GM10248 (cell line): ENCODE measurements at places on chromosomes 3 and 15.
A peak's percentile ranks its signal among the peaks of the same experiment; 100 is the strongest.

DNA sequence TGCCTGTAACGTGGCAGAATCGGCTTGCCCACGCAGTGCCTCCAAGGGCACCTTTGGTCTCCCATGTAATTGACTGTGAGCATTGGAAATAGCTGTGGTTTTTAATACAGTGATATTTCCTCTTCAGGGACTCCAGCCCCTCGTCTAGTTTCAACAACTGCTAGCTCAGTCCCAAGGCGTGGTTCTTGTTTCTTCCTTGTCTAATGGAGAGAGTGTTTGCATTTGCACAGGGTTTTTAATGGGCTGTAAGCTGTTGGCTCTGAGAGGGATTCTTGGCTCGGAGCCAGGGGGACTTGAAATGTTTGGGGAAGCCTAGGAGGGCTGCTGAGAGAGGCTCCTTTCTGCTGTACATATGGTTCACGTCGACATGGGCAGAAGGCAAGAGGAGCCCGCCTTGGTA is 86.2 kb downstream of the THSD4 start:
- no peak for DNase-seq

GRCh38 chr15:98493966-98494511 is 154.3 kb upstream of the IGF1R start:
- no peak for DNase-seq

GRCh38 chr15:76169911-76170800 is 110.4 kb downstream of the TMEM266 start:
- no peak for DNase-seq

- no peak for DNase-seq
These were observed 50.6 kb upstream of the PHLDB2 start for GRCh38 chr3:111808439-111808838.

- no peak for DNase-seq
These were observed 206.9 kb upstream of the BHLHE40 start for GRCh38 chr3:4772171-4772804.

DNA sequence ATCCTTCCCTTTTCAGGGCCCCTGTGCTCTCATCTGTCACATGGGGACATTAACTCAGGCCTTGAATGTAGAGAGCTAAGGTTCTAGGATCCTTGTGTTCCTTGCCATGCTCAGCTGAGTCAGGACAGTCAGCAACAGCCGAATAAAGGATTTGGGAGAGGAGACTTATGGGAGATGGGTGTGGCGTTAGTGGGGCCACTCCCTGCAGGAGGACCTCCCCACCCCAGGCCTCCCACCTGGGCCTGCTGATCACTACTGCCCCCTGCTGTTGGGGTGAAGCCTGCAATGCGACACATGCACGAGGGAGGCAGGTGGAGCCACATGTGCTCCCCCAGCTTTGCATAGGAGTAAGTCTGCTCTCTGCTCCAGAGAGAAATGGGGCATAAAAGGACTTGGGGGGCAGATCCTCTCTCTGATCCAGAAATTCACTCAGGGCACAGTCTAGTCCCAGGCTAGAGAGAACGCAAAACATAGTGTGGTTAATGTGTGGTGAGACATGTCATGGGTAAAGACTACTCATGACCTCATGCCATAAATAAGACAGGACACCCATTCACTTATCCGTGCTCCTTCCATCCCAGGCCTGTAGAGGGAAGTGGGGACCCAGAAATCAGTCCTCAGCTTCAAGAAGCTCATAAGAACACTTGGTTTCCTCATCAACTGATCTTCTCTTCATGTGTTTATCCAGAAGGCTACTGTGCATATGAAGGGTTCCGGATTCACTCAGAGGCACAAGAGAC is 19.4 kb downstream of the RBP1 start:
- peak; percentile 55 for DNase-seq

GRCh38 chr3:161014843-161015749 is 90.1 kb downstream of the B3GALNT1 start:
- no peak for DNase-seq

DNA sequence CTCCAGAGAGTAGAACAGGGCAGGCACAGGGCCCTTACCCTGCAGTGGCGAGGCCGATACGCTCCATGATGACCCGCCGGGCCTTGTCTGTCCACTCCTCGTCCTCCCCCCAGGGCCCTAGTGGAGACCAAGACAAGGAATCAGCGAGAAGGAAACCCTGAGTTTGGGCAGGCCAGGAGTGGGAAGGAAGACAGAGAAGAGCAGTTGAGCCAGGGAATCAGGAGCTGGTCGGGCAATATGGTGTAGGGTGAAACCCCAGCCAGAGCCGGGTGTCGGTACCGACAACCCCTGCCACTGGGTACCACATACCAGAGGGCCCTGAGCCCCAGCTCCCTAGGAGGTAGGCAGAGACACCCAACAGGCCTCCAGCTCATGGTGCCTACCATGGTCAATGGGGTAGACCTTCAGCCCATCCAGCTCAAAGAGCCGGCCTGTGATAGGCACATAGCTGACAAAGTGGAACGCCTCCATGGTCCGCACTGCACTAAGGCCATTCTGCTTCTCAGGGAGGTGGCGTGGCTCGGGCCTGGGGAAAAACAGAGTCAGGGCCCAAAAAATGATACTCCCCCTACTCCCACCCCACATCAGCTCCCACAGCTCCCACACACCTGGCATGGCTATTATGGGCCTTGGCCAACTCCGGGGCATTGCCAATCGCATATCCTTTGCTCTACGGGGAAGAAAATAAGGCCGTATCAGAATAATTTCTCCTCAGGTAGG is 38.0 kb downstream of the SEMA3G start:
- DNase-seq = no peak

DNA sequence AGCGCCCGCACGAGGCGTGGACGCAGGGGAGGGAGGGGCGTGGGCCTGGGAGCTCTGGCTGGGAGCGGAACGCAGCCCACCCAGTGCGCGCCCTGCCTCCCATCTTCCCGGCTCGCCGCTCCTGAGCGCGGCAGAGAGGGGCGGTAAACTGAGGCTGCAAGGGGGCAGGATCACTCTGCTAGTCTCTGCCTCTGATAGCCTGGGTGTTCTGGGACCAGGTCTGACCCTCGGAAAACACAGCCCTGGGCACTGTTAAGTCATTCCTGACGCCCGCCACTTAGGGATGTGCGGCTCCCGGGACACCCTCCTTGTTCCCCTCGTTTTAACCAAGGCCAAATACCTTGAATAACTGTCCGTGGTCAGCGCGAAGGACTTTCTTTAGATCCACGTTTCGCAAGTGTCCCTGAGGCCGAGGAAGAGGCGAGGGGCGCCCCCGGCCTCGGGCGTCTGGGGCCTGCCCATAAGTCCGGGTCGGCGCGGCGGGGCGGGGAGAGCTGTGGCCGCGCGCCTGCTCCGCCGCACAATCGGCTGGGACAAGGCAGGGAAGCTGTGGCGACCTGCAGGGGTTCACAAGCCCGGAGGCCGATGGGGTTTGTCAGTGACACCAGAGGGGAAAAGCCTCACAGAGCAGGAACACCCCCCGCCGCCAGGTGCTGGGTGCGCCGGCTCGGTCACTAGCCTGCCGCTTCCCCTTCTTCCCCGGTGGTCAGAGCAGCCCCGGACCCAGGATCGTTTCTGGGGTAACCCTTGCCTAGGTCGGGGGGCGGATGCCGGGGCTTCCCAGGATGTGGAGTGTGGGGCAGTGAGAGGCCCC is 1.5 kb downstream of the ITPKA start:
- DNase-seq = peak; percentile 62

DNA sequence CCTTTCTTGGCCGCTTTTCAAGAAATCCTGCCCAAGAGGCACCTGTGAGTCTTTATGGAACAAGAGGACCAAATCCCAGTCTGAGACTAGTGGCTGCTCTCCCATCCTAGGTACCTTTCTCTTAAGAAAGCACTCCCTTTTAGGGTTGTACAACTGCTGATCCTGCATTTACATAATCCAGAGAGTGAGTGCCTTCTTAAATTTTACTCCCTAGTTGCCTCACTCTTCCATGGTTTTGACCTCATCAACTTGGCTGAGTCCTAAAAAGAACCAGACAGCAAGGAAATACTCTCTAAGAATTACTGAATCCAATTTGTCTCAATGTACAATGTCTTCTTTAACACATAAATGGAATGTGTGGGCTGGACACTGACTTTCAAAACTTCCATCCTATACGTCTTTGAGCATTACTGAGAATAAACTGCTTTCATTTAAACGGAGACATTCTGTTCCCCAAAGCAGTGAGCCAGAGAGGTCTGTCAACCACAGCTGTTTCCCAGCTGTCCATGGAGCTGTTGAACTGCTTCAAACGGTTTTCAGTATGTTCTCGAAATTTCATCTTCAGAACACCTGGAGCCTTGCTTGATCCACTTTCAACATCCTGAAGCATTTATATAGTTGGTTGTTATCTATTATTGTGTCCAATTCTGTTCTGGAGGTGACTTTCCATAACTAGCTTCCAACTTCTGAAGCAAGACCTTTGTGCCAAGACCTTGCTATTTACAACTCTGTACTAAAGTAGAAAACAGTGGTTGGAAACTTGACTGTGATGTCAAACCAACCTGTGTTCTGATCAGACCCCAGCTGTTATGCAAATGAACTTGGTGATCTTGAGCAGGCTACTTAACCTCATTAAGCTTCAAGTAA is 179.1 kb downstream of the SLC9A9 start:
- peak; percentile 42 for DNase-seq

DNA sequence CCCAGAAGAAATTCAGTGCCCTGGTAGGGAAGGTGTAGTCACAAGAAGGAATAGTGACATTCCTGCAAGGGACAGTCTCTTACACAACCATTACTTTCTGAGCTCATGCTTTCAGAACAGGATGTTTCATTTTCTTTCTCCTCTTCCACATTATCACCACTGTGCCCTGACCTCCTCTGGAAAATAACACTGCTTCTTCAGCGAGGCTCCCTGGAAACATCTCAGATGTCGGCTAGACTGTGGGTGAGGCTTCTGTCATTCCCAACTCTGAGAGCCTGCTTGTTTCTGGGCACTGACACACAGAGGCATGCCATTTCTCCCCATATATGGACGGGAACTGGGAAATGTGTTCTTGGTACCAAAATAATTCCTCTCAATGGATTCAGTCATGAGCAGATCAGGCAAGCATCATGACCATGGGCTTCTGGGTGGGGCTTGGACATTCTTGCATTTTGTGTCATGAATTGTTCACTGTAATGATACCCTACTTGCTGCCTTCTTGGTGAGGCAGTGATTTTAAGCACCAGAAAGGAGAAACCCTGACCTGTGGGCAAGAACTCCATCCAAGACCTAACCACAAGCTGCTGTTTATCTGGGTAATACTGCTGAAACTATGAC is 14.3 kb upstream of the TNFAIP8L3 start:
- no peak for DNase-seq

- no peak for DNase-seq
These were observed 20.2 kb upstream of the XXYLT1 start for GRCh38 chr3:195291121-195291520.

DNA sequence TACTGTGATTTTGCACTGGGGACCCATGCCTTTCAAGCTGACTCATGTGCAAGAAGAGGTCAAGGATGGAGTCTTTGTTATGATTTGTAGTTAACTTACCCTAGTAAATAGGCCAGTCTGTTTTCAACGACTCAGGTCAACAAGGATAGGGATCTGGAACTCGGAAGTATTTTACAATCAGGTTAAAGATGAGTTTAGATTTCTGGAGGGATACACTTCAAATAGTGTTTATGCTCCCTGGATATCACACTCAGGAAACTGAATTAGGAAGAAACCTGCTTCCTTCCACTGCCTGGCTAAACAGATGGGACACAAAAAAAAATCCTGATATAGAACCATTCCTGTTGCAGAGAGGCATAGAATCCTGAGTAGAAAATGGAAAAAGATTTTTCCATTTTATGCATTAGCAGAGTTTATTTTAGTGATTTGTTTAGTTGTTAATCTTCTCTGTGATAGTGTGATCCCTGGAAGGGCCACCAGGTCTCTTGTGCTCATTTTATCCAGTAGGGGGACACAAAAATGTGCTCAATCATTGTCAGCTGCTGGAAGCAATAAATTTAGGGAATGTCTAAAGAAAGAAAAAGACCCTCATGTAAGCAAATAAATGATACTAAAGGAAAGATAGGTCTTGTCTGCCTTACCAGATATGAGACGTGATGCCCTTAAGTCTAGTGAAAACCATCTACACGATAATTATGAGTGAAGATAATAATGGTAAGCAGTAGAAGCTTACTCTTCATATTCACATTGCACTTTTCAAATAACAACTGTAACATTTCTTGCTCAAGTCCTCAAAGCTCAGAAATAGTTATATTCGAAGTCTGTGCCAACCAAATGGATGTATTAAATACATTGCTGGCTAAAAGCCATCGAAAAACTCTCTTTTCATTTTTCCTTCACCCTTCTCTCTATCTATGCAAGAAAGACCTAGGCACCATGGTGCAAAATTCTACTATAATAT is 452.1 kb upstream of the KCNMB2 start:
- DNase-seq = no peak

GRCh38 chr15:86892774-86893449 is 813.2 kb downstream of the AGBL1 start:
- no peak for DNase-seq

DNA sequence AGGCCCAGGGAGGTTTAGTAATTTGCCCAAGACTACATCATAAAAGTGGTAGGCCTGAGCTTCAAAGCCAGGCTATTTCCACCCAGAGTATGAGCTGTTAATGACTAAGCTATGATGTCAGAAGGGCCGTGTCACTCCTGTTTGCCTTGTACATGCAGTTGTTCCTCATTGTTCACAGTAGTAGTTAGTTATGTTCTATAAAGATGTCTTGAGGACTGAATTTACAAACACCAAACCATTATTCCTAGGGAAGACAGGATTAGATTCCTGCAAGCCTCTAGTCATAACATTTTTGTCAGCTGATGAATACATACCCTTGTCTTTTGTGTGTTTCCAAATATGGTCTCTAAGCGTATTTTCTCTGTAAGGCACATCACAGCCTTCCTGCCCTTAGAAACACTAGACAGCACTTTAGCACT is 20.9 kb upstream of the LARS2 start:
- no peak for DNase-seq

DNA sequence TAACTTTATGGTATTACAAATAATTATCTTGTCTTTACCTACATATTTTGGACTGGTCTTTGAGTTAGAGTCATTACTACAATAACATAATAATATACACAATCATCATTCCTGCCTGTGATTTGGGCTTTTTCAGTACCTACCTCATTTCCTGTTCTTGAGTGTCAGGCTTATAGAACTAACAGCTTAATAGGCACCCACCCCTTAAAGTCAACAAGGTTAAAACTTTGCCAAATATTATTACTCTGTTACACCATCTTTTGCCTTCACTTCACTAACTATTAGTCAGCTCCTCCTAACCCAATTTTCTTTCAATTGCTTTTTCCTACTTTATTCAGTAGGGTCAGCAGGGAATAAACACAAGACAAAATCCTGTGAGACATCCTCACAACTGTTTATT is 488.7 kb upstream of the AGTR1 start:
- no peak for DNase-seq

DNA sequence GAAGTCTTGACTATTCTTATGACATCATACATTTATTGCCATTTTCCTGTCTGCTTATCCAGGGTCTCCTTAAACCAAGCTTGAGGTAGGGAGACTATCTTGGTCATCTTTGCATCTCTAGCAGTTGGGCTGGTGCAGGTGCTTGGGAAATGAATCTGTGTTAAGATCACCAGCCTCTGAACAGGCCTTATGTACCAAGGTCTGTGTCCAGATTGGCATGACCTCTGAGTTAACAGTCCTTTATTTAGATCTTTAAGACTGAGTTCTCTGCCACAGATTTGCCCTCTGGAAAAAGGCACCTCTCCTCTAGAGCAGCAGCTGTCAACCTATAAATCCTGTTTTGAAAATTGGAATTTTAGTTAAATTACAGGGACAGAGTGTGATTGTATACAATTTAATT is 35.4 kb downstream of the RAB7A start:
- no peak for DNase-seq
